NCI-H2081 treated with DMSO at 0.1 percent for 48 hours (cell line): ENCODE measurements at places on chromosomes 4 and X.
A peak's percentile ranks its signal among the peaks of the same experiment; 100 is the strongest.

DNA sequence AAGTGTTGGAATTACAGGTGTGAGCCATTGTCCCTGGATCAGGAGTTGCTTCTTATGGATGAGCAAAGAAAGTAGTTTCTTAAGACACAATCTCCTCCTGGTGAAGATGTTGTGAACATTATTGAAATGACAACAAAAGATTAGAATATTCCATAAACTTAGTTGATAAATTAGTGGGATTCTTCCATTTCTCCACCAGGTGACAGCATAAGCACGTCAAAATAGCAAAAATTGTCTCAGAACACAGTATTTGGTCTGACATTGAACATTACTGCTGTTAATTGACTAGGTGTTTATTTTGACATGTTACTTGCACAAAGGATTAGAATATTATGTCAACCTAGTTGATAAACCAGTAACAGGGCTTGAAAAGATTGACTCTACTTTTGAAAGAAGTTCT lies 21.6 kb downstream of the CLDN34 start:
- no peak for DNase-seq

DNA sequence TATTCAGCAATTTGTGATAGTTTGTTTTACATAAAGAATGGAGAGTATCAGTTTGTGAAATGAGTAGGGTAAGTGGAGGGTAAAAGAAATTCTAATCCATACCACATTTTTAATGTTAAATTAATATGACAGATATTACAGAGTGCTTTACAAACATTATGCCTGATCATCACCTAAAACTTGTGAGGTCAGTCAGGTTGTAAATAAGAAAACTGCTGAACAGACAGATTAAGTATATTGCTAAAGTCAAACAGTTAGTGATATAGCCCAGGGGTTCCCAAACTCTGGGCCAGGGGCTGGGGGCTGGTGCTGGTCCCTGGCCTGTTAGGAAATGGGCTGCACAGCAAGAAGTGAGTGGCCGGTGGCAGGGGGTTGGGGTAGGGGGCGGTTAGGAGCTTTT lies 273.6 kb downstream of the TRAM1L1 start:
- no peak for DNase-seq

DNA sequence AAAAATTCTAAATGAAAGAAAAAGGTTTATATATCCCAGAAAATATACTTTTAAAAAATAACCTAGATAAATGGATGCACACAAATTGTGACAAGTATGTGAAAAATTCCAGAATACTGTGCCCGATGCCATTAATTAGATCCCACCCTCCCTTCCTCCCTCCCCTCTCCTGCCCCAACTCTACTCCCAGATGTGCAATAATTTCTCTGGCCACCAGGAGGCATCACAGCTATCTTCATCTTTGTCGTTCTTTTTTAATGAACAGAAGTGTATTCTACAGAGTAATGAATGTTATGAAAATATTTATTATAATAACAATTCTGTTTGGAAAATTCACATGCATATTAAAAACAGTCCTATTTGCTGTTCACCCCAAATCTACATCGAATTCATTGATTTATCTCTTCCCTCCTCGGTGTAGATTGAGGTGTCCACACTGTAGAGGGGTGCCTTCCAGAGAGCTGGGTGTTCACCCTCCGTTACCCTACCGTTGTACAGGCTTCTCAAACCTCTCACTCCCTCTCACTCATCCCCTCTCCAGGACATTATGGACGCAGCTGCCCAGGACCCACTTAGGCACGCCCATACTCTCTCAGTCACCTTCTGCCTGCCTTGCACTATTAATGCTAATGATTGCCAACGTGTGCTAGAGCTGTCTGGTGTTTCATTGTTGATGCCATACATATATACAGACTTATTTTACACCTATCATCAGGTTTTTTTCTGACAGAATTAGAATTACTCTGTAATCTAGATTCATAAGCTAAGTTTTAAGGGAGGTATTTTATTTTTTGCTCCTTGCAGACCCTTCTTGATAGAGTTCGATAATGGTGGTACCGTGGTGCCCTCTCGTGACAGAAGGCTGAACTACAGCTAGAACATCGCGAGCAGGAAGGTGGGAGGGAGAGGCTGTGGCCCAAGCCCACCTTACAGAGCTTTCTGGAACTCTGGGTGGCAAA lies 14.1 kb downstream of the RAB40AL start:
- DNase-seq: peak; percentile 48

- peak; percentile 35 for DNase-seq
Measured at GRCh38 chr4:42568610-42569207, 88.2 kb downstream of the ATP8A1 start.

DNA sequence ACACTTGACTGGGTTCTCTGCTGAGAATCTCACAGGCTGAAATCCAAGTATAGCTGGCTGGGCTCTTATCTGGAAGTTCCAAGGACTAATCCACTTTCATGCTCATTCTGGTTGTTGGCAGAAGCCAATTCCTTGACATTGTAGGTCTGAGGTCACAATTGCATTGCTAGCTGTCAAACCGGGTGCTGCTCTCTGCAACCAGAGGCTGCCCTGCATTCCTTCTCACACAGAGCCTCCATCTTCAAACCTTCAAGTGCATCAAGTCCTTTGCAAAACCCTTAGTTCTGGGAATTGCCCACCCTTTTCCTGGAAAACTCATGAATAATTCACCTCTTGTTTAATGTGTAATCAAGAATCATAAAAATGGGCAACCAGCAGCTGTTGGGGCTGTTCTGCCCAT lies 404.2 kb downstream of the KCNIP4 start:
- DNase-seq: no peak

- no peak for DNase-seq
Measured at GRCh38 chrX:57266275-57266674, 20.2 kb upstream of the FAAH2 start.

DNA sequence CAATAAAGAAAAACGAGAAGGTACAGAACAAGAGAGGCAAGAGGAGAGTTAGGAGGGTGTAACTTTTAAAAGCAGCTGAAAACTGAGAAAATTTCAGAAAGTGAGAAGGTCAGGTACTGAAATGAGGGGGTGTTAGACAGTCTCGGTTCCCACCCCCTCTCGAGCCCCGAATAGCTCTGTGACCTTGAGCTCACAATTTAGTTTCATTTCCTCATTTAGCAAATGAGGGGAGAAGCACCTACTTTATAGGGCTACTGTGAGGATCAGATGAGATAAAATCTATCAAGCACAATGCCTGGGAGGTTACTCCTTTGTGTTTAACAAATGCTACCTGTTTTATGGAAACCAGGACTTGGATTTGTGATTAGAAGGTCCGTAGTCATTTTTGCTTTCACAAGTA lies 4.9 kb downstream of the UGT8 start:
- DNase-seq: no peak

DNA sequence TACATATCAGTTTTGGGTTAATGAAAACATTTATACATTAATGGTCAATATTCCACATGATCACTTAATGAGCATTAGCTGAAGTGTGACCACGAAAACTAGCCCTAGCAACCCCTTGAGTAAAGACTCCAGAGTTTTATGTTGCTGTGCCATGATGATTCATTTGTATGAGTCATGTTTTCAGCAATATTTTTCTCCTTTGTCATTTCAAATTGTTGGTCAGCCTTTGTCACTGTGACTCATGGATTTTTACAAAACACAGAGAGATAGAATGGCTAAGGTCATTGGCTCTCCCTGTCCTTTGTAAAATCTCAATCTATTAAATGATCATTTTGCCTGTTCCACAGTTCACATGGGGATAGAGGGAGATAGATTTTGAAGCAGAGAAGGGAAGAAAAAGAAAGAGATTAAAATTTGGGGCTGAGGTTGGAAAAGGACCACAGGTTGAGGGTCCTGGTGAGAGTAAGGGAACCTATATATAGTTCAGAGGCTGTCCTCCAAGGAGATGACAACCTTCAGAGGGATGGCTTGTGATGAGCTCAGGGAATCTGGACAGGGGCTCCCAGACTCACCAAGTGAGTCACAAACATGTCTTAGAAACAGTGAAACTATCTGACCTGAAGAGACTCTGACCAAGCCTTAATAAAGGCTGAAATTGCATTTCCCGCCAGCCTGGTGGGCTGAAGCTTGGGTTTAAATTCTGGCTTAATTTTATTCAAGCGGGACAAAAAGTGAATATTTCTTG lies 25.6 kb downstream of the NR0B1 start:
- DNase-seq: no peak

- peak; percentile 0 for DNase-seq
Measured at GRCh38 chr4:89427782-89428181, 120.2 kb upstream of the GPRIN3 start.

DNA sequence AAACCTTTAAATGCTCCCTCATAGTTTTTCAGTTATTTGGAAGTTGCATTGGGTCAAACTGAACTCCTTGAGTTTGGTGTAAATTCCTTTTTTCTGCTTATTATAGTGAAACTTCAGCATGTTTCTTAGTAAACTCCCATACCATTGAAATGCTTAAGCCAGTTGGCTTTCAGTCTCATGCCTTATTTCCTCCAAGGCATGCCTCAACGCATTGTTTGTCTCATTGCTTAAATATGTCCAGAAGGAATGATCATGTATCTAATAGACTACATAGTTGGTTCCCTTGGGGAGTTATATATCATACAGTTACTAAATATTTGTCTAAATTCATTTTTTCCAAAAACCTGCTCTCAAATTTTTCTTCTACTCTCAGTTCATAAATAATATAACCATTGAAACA lies 114.0 kb downstream of the STOX2 start:
- no peak for DNase-seq

GRCh38 chr4:185221491-185221890 lies 12.1 kb downstream of the SNX25 start:
- no peak for DNase-seq

GRCh38 chr4:138499627-138500026 lies 257.5 kb upstream of the SLC7A11 start:
- DNase-seq: no peak
